ENCODE measurements at places on chromosomes 6 and 20. TPM values are rescaled to one million over a fixed set of nuclear protein-coding genes. Genes with fewer than 3 reads are reported as not detected.
A peak's percentile ranks its signal among the peaks of the same experiment; 100 is the strongest.

FAM184A gene
- total RNA-seq: 3.5 TPM

TBXT gene
- not detected for total RNA-seq

LY6G5C gene
- total RNA-seq: 3.8 TPM

MYLK2 gene
- not detected for total RNA-seq

PRDM13 gene
- not detected for total RNA-seq

CSNK2A1 gene
- 69.0 TPM for total RNA-seq

TRERF1 gene
- total RNA-seq: 31.2 TPM

DNA sequence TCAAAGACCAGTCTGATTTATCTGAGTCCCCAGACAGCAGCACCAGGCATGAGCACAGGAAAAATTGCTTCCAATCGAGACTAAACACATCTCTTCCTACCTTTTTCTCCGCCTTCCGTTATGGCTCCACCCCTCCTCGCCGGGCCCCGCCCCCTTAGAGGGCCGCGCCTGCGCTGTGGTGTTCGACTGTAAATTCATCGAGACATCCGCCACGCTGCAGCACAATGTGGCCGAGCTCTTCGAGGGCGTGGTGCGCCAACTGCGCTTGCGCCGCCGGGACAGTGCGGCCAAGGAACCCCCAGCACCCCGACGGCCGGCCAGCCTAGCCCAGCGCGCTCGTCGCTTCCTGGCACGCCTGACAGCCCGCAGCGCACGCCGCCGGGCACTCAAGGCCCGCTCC is 8.9 kb downstream of the REM1 start:
- no peak for DNase-seq

DNA sequence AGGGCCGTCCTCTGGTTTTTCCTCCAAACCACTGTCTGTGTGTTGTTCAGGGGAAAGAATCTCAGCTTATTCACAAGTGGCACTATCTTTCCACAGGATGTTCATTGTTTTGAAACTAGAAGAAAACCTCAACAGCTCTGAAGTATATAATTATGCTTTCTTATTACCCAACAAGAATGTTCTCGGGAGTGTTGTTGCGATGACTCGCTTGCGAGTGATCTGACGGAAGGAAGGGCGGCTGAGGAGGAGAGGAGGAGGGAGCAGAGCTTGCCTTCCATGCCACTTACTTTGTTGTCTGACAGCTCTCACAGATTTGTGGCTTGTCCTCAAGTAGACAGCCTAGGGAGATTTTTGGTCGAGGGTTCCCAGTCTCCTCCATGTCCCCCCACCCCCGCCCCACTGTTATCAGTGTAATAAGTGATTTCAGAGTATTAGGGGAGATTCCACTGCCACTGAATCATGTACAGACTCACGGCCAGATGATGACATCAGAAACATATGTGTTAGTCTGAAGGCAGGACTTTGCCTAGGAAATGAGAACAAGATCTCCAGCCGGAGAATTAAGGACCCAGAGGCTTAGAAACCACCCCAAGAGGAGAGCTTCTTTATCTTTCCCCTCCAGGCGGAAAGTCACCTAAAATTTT is 80.7 kb upstream of the CCN6 start:
- no peak for DNase-seq

DNA sequence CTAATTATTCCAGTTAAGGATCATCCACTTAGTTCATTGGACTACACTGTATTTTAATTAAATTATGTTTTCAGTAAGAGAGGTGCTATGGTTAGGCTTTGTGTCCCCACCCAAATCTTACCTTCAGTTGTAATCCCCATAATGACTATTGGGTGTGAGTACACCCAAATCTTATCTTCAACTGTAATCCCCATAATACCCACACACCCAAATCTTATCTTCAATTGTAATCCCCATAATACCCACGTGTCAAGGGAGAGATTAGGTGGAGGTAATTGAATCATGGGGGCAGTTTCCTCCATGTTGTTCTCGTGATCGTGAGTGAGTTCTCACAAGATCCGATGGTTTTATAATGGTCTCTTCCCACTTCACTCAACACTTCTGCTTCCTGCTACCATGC is 208.0 kb upstream of the PHACTR1 start:
- DNase-seq: no peak

DNA sequence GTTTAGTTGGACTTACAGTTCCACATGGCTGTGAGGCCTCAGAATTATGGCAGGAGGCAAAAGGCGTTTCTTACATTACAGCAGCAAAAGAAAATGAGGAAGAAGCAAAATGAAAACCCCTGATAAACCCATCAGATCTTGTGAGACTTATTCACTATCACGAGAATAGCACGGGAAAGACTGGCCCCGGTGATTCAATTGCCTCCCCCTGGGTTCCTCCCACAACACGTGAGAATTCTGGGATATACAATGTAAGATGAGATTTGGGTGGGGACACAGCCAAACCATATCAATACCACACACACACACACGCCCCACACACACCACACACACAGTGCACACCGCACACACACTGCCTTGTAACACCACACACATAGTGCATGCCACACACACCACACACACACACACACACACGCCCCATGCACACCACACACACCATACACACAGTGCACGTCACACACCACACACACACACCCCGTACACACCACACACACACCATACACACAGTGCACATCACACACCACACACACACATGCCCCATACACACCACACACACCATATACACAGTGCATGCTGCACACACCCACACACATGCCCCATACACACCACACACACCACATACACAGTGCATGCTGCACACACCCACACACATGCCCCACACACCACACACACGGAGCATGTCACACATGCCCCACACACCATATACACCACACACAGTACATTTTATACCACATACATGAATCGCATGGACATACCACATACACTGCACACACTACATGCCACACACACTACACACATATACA is 310.5 kb downstream of the TAF4 start:
- DNase-seq: no peak

GRCh38 chr6:90604546-90604945 is 17.7 kb upstream of the MAP3K7 start:
- no peak for DNase-seq

- DNase-seq: no peak
Observed at GRCh38 chr6:27565839-27566779, 93.2 kb upstream of the ZNF184 start.

- no peak for DNase-seq
Observed at GRCh38 chr6:5453546-5453945, 192.2 kb downstream of the FARS2 start.

DNA sequence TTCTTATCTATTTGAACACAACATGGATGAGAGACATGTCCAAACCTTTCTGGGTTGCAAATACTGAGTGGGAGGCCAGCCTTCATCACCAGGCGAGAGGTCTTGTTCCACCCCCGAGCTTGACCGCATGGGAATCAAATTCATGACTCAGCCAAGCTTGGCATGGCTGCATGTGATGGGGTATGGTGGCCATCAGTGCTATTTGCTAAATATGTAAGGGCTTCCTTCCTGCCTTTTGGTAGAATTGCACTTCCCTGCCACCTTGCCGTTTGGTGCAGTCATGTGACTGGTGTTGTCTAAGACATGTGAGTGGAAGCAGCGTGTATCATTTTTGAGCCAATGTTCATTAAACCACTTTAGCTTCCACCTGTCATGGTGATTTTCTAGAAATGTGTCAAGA is 508.9 kb upstream of the SULF2 start:
- no peak for DNase-seq

DNA sequence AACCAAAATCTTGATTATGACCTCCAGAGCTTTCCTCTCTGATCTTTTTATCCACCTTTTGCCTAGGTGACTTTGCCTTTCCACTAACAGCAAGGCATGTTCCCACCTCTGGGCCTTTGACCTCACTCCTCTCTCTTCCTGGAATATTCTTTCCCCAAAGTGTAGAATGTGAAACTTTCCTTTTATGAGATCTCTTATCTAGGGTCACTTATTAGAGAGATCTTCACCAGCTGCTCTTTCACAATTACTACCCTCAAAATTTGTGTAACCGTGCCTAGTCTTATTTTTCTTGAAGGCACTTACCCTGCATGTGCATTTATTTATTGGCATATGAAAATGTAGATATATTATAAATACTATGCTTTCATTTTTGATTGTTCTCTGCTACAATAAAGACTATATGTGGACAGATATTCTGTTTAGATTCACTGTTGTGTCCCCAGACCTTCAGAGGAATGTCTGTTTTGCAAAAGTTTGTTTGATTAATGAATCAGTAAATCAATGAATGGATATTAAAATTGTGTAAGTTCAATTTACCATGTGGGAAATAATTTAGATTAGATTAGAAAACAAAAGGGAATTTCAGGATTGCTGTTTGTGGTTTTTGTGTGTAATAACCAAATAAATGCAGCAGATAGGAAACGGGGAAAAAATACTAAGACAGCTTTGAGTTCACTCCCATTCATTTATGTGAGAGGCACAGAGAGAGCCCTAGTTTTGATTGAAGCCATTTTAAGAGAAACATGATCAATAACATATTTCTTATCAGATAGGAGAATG is 207.0 kb downstream of the ADGB start:
- no peak for DNase-seq

- no peak for DNase-seq
Observed at GRCh38 chr6:2140438-2141128, 104.8 kb downstream of the GMDS start.

- no peak for DNase-seq
Observed at GRCh38 chr20:39897781-39898466, 791.1 kb downstream of the MAFB start.

- DNase-seq: no peak
Observed at GRCh38 chr20:4076671-4077070, 61.3 kb upstream of the RNF24 start.

DNA sequence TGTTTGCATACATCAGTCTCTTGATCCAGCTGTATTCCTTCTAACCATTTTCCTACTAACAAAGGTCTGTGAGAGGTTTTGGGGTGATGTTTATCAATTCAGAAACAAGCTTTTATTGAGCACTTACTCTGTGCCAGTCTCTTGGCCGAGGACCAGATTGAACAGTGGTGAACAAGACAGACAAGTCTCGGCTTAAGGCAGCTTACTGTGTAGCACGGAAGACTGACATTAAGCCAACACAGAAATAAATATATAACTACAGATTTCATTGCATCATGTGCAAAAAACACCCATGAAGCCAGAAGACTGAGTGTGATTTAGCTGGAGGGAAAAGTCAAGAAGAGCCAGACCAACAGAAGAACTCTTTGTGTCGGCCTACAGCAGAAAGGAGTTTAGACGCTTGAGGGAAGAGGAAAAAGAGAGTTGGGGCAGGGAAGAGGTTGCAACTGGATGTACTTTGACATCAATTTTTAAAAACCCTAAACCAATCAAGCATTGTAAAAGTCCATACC is 549.6 kb upstream of the CITED2 start:
- no peak for DNase-seq

DNA sequence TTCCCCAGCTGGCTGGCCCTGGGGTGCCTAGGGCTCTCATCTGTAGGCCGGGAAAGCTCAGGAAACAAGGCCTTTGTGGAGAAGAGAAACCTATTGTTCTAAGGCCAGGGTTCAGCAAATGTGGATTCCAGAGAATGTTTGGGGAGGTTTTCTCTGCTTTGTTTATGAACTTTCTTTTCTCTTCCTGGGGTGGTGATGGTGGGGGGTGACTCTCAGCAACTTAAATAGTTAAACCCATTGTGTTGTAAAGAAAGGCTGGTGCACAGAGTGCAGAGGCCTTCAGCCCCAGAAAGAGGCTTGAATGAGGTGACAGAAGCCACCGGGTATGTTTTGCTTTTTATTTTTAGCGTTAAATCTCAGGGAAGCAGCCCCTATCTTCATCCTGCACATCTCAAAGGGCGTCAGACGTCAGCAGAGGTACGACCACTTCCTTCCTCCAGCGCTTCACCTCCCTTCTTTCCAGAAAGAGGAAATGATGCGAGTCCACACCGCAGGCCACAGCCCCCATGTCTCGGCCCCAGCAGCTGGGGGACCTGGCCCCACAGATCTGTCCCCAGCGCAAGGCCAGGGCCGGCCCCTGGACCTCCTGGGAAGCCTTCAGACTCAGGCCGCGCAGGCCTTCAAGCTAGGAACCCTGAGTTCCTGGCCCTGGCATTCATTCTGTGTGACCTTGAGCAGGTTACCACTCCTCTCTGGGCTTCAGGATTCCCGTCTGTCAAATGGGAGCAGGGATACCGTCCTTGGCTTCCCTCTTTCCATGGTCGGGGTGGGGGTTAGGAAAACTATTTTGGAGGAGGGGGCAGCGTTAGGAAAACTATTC is 605 bp upstream of the PPP1R16B start:
- DNase-seq: peak; percentile 64

DNA sequence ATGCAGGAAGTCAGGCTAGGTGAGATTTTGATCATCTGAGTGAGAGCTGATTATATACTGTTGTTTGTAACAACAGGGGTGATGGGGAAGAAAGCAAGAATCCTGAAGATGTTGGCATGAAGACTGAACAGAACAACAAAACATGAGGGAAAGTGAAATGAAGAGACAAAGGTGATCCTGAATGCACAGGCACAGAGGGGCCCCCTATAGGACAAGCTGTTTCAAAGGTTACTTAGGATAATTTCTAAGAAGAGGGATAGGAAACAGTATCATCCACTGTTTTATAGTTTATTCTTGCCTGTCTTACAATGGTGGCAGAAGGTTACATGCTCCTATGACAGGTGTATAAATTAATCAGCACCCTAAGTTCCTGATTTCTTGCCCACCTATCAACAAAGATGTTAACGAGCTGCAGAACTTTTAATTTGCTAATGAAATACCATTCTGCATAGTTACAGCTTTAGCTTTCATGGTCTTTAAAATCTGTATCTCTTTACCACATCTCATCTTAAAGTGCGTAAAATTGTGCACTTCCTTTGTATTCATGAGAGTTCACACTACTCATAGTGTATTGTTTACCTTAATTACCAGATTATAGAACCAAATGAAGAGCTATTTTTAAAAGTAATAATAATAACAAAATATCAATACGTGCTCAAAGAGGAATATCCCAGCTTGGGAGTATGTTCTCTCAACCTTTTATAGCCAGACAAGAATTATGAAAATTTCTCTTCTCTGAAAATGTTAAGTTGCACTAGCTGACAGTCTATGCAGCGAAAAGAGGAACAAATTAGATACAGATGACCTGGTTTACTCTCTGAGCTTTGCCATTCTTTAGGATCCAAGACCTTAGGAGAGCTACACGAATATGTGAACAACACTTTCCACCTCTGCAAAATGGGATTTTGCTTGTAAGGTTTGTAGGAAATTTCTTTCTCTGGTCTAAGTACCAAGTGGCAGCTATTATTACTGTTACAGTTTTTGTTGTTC is 192.5 kb downstream of the EDN1 start:
- no peak for DNase-seq

DNA sequence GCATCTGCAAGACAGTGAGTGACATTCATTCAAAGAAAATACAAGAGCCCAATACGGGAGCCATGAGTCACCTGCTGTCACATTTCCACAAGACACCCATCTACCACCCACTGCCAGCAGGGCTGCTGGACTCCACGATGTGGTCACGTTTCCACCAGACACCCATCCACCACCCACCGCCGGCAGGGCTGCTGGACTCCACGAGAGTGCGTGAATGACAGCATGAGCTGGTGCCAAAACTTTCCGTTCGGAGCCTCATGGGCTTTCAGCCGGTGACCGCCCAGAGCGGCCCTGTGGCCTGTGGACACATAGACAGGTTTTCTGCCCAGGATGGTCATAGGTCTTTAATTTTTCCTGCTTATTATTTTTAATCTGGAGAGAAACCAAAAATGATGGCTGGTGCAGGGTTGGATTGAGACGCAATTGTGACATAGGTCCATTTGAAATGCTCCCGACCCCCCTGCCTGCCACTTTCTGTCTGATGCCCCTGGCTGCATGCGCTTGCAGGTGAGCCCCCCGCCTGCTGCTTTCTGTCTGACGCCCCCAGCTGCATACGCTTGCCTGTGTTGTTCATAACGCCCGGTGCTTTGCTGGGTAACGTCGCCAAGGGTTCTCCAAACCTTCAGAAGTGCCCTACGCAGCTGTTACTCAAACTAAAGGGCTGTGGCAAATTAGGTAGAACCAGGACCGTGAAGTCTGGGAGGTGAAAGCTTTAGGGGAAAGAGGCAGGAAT is 59.1 kb upstream of the SMOC2 start:
- no peak for DNase-seq

Data from T-helper 17 cell (primary cell).